ENCODE measurements at places on chromosomes 2 and 18.

DNA sequence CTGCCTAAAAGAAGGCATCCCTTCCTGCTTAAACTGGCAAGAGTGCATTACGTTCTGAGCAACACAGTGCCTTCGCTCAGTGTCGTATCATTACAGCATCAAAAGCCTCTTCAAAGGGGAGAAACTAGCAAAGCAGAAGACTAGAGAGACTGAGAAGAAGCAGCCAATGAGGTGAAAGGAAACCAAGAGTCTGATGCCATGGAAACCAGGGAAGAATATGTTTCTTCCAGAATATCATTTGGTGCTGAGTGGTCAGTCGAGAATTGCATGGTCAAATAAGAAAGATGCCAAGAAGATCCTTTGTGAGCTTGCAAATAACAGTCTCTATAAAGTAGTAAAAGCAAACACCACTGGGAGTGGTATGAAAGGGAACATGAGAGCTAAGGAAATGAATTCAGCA is 312.1 kb upstream of the CHST9 start:
- DNase-seq = no peak

GRCh38 chr2:238915596-238915995 is 67.7 kb downstream of the TWIST2 start:
- no peak for DNase-seq

DNA sequence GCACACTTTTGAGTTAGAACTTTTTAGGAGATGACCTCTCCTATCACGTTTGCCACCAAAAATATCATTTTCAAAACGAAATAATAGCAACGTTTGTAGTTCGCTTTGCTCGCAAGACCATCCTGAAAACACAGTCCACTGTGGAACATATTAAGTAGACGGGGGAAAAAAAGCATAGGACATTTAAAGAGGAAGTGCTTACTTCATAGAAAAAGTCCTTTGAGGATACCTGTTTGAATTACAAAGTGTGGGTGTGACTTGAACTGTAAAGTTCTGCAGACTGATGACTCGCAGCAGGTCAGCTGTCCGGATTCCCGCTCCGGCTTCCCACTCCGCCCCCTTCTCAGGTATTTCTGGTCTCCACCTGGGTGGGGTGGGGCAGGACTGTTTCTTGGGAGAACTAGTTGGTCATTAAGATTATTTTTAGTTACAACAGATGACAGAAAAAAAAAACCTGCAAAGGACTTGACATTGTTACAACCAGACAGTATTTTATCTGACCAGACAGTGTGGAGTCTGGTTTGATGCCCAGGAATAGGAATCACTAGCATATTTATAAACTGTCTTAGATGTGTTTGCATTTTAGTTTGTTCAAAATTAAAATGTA is 13.3 kb downstream of the CNOT11 start:
- no peak for DNase-seq

DNA sequence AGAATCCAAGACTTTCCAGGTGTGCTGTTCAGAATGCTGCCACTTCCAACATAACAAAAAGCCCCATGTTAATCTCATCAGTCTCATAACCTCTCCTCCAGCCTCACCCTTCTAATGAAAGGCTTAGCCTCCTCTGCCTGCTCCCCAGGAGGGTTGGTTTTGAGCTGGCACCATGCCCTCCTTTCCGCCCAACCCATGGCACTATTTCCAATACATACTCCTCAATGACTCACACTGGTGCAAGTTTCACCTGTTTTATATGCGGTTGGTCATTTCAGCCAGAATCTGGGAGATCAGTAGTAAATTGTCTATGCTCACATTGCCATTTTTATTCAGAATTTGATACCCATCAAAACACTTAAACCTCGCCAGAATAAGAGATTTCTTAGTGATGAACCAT is 157.6 kb upstream of the NRP2 start:
- no peak for DNase-seq

DNA sequence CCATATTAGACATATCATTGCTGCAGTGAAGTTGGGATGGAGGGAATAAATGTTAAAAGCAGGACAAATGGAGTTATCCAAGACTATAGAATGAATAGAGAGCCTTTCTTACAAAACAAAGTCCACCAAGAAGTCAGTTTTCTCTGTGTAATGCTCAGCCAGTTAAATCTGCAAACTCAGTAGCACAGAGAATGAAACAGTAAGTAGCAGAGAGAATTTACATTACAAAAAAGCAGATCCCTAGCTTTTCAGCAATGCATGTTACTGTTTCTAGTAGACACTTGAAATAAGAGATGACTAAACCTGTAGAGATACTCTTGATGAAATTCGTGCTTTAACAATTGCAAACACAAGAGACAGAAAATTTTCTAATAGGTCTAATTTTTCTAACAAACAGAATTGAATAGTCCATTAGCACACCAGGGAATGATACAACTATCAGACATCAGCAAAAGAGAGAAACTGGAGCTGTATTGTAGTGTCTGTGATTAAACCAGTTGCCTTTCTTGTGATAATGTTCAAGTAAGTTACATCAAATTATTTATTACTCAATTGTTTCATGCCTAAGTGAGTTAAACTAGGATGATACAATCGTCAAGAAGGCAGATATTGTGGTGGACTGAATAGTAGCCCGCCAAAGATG is 322.2 kb upstream of the DDX18 start:
- no peak for DNase-seq

DNA sequence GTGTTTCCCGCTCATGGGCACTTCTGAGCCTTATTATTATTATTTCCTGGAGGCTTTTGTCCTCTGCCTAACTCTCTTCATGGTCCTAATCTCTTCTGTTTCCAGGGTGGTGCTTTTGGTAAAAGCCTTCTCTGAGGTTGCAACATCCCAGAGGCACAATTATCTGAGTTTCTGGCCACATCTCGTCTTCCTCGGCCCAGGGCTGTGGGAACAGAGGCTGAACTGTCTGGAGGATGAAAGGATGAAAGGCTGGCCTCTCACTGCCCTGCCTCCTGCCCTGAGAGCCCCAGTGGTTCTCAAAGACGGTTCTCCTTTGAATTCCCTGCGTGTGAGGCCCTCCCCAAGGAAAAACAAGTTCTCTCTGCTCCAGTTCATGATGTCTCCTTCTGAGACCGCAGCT is 13.8 kb downstream of the GYPC start:
- DNase-seq = no peak

DNA sequence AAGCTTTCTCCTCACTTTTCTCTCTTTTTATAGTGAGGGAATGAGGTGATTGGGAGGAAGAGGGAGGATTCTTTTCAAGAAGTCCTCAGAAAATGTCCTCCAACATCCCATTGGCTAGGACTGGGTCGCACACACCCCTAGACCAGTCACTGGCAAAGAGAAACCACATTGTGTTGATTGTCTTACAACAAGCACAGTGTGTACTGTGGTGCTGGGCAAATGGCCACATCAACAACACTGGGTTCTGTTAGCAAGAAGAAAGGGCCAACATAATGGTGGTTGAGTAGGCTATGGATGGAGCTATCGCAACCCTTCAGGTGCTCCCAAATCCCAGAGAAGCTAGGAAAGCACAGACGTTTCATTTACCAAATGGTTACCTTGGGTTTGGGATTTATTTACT is 18.7 kb upstream of the PTPN4 start:
- DNase-seq = no peak

GRCh38 chr18:79102886-79103285 is 33.7 kb downstream of the ATP9B start:
- DNase-seq = no peak

- no peak for DNase-seq
Measured at GRCh38 chr2:85712849-85713612, 18.9 kb downstream of the GNLY start.

- no peak for DNase-seq
Measured at GRCh38 chr2:4139731-4140130, 436.4 kb downstream of the DCDC2C start.

DNA sequence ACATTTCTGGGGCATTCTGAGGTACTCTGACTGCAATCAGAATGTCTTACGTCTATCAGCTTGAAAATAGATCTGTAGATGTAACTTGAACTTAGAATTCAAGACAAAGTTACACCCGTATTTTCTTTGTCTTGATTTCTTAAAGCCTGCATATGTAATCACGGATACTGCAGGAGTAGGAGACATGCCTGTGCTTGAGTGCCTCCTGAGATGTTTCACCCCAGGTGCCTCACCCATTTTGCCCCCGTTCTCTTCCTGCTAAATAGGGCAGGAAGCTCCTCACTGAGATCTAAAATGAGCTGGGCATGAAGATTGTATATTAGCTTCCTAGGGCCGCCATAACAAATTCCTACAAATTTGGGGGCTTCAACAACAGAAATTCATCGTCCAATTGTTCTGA is 131.9 kb downstream of the RDH14 start:
- DNase-seq = no peak

GRCh38 chr2:37893327-37893726 is 31.8 kb upstream of the RMDN2 start:
- DNase-seq = no peak

DNA sequence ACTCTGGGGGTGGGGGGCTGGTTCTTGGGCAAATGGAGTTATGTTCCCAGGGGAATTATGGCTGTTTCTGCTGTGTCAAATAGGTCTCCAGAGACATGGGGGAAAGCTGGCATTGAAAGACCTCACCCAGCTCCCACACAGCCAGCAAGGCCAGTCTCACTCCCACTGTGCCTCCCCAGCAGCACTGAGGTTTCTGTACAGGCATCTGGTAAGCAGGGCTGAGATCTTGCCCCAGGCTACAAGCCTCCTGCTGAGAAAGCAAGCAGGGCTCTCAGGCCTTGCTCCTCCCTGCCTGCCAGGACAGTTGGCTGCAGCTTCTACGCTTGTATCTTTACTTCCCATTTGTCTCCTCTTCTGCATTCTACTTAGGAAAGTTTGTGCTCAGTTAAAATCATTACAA is 50.5 kb upstream of the FHOD3 start:
- DNase-seq = no peak

- no peak for DNase-seq
Measured at GRCh38 chr2:193690572-193690971, 1495.8 kb upstream of the TMEFF2 start.

- no peak for DNase-seq
Measured at GRCh38 chr2:176960061-176960460, 252.5 kb upstream of the HNRNPA3 start.
